ENCODE measurements at places on chromosomes 5 and 9.

- ATAC-seq, result no peak
Measured at GRCh38 chr9:86601697-86602096, 247.5 kb upstream of the TUT7 start.

- no peak for ATAC-seq
Measured at GRCh38 chr9:18976709-18977531, 56.1 kb downstream of the SAXO1 start.

DNA sequence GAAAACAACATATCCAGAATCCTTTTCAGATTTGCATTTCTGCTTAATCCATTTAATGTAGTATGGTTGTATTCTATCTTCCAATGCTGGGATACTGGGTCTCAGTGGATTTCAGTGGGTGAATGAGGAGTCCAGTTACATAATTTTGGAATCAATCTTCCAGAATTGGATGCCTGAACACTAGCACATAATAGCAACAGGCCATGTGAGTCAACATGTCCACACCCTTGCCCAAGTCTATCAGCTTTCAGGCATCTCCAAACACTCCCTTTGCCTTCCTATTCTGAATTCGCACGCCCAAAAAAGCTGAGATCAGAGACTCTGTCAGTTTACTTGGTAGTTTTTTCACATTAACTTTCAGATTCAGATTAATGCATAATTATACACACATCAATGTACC is 202.6 kb downstream of the TSSK1B start:
- ATAC-seq, result no peak

DNA sequence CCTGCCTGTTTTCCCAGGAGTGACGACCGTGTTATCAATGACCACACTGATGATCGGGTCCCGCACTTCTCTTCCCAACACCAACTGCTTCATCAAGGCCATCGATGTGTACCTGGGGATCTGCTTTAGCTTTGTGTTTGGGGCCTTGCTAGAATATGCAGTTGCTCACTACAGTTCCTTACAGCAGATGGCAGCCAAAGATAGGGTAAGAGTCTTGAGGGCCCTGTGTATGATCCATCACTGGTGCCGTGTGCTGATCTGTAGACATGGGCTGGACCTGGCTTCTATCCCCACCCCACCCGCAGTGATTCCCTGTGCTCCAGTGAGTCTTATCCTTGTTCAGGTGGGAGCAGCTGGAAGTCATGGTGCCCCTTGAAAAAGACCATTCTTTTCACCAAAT is 26.0 kb downstream of the GABRP start:
- ATAC-seq, result no peak

Measured in stimulated activated memory B cell treated with anti-CD40 and anti-IgM and Interleukin-4, amounts not matched to agents 10 μg/mL and 1 μg/mL and 100 μg/mL, for 72 hours (primary cell).